Substantia nigra (tissue), 51 donors: ENCODE measurements at places on chromosomes 11 and 22.

DNA sequence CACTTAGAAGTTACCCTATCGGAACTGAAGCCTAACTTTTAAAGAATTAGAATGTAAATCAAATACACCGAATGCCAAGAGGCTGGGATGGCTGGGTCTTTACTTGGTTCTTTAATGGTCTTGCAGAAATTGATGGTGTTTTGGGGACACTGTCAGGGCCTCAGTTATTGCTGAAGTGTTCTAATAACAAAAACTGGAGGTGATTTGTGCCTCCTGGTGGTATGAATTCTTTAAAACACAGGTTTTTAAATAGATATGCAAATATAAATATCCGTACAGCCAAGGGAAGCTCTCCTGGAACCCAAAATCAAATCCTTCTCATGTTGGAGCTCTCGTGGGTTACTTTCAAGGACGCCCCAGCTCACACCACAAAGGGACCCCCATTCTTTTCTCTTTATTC, 19.3 kb upstream of the TMPRSS5 start:
- no peak for DNase-seq

DNA sequence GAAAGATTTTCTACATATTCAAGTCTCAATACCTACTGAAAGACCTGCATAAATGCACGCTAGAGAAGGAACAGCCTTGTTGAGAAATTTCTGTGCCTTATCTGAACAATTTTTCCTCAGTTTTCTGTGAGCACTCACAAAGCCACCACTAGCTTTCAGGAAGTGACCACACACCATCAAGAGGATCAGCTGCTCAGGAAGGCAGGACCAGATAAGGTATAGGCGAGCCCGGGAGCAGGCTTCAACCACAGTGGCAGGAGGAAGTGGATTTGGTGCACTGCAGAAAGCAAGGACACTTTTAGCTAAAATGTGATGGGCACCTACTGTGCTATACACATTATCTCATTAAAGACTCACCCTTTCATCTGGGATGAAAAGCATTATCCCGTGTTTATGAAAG, 220.8 kb downstream of the RAB38 start:
- DNase-seq = no peak

GRCh38 chr11:76627606-76628005, 42.9 kb downstream of the LRRC32 start:
- no peak for DNase-seq

DNA sequence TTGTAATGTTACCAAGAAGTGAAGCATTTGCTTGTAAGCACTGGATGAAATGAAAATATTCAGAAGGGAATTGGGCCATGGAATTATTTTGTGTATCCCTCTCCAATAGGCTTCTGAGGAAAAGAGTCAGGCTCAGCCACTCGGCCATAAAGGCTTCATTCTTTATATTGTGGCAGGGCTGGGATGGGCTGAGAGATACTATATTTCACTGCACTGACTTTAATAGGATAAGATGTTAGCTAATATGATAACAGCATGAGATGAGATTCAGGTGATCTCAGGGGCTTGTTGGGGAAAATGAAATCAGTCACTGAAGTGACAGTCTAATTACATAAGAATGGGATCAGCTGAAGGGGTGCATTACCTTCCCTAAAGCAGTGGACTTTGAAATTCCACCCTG, 7.3 kb upstream of the TRIM44 start:
- no peak for DNase-seq

DNA sequence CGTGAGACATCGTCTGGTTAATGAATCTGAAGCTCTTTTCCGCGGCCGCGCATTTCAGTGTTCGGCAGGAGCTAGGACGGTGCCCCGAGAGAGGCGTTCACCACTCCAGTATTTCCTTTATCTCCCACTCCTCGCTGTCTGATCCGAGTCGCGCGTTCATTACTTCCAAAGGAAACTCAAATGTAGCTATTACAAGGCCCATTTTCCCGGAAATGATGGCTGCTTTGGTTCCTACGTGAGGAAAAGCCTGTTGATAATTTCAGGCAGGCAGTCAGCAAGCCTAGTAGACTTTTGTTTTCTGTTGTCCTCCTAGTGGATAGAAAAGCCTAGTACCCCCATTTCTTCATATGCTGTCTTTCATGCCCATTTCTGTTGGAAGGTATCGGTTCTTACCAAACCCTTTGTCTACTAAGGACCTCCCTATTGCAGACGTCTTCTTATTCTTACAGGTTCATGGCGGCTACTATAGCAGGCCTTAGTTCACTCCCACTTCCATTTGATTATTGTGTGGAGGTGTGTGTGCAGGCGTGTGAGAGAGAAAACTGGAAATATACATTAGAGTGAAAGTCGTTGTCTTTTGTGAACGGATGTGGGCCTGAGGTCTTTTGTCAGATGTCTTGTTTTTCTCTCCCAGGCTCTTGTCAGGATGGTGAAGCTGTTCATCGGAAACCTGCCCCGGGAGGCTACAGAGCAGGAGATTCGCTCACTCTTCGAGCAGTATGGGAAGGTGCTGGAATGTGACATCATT, 737 bp downstream of the RBM4 start:
- no peak for DNase-seq

DNA sequence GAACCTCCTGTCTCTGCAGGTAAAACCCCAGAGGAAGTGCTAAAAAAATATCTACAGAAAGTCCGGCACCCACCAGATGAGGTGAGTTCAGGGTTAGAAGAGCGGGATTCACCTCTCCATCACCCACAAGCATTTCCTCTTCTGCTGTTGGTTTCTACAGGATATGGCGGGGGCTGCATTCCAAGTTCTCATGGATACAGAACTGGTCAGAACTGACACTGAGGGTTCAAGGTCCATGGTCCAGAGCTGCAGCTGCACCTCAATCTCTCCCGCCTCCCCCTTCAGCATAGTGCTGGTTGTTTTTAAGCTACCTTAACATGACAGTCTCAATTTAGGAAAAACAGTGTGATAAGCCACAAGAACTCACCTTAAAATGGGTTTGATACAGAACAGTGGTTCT, 19.2 kb downstream of the DTX4 start:
- DNase-seq = no peak

DNA sequence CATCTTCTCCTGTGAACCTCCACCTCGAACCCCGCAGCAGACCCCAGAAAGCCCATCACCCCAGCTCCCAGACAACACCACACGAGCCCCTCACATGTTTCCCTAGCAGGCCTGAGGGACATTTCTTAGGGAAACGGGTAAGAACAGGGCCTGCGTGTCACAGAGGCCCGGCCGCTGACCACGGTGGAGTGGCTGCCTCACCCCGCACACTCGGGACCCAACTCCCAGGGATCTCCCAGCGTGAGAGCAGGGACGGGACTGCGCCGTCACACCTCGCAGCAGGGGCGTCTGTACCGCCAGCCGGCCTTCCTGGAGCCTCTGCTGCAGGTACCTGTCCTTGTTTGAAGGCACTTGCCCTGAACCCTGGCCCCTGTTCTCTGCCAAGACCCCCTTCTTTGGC, 10.2 kb downstream of the ATP5MGL start:
- no peak for DNase-seq

GRCh38 chr11:59778122-59778521, 22.9 kb downstream of the STX3 start:
- DNase-seq = no peak

GRCh38 chr11:111026241-111026640, 219.3 kb upstream of the POU2AF2 start:
- no peak for DNase-seq

GRCh38 chr22:40759294-40759840, 59.8 kb downstream of the SLC25A17 start:
- DNase-seq = no peak

- DNase-seq = no peak
These were observed 150.2 kb downstream of the TEAD1 start for GRCh38 chr11:12824281-12825041.

- no peak for DNase-seq
These were observed 3.2 kb upstream of the PRR5 start for GRCh38 chr22:44698531-44699421.

GRCh38 chr11:92867913-92868619, 101.4 kb upstream of the MTNR1B start:
- DNase-seq = no peak

GRCh38 chr11:69265210-69265609, 28.7 kb upstream of the MYEOV start:
- no peak for DNase-seq
